ENCODE measurements at places on chromosomes 2 and 18.

GRCh38 chr2:8659735-8660492 is 21.9 kb upstream of the ID2 start:
- no peak for DNase-seq

DNA sequence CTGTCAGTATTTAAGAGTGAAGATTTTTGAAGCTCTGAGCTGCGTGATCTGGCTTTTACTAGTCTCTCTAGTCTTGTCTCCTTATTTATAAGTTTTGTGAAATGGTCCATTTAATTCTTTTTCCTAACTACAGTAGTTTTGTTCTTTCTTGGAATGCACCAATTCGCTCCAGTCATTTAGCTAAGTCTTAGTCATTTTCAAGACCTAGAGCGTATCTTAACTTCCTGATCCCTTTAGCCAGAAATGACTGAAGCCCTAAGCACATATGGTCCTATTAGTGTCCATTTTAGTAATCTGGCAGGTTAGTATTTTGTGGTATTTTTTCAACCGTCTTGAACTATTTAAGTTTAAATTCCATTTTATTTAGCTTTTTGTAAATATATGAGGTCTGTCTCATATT is 3.6 kb downstream of the BIRC6 start:
- no peak for DNase-seq

DNA sequence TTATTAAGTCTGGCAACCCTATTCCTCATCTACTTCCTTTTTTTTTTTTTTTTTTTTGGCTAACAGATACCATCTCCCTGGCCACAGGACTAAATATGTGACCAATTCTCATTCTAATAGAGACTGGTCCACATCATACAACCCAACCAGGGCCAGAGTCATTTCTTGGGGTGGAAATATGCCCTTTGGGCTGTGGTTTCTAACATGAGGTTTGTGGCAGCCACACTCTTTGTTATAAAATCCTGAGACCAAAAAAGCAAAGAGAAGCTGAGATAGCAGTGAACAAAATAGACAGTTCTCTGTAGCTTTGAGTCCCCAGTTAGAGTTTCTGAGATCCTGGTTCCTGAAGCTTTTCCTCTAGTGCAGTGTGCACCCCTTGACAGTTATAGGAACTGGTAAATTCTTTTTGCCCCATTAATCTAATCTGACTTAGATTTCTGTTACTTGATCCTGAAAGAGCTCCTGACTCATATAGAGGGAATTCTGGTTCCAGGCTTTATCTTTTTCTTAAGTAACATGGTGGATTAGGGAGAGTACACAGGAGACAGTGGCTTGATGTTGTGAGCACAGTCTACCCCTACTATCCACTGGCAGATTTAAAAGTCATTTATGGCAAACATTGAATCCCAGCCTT is 86.8 kb downstream of the MAIP1 start:
- DNase-seq: no peak

DNA sequence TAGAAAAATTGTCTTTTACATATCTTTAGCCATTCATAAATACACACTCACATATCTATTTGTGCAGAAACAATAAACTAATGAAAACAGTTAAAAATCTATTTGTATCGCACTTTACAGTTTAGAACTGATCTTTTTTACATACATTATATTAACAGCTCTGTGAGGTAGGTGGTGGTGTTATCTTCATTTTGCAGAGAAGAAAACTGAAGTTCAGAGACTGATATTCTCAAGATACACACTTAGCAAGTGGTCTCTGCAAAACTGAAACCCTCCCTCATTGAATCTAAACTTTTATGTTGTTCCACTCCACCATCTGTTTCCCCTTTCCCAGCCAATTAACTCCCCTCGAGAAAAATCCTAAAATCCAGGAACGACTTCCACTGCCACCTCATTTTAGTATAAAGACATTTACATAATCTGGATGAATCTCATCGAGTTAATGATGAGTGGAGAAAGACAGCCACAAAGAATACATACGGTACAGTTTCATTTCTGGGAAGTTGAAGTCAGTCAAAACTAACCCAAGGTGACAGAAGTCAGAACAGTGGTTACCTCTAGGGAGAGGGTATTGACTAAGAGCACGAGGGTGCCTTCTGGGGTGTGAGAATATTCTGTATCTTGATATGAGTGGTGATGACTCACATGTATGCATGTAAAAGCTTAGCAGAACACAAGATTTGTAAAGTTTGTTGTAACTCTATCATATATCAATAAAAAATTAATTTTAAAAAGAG is 524.2 kb upstream of the TCF4 start:
- no peak for DNase-seq

GRCh38 chr2:240319855-240320203 is 115.6 kb upstream of the GPC1 start:
- DNase-seq: no peak

DNA sequence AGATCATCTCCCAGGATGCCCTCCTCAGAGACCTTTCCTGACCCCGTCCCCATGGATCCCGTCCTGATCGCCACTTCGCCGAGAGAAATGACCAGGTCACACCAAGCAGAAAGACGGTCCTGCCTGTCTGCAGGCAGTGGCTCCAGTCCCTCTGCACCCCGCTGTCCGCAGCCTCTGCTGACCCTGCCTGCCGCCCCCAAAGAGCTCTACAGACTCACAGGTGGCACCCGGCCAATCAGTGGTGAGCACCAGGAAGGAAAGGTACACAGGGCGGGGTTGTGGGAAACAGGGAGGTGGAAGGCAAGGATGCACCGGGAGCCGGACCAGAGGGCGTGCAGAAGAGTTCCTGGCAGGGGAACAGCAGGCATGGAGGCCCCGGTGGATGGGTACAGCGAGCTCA is 94.8 kb downstream of the NDUFA10 start:
- no peak for DNase-seq

GRCh38 chr2:153818242-153818641 is 53.5 kb upstream of the GALNT13 start:
- no peak for DNase-seq

DNA sequence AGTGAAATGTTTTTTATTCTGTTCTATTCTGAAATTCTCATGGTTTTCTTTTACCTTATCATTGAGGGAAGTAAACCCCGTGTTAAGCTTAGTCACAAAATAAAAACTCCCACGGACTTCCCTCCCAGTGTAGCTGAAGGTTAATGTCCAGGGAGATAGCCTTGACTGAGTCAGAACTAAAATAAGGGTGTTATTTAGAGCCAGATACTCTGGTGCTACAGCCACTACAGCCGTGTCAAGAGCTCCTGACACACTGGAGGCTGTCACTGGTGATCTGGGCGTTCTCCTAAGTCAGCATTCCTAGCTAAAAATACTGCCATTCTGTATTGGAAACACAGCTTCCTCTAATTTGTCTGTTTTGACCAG is 82.0 kb upstream of the RANBP2 start:
- no peak for DNase-seq

GRCh38 chr2:229601396-229601795 is 113.0 kb downstream of the DNER start:
- DNase-seq: no peak

GRCh38 chr18:46264255-46264654 is 160.1 kb downstream of the HAUS1 start:
- no peak for DNase-seq

- DNase-seq: no peak
Observed at GRCh38 chr2:118858485-118859156, 11.2 kb upstream of the EN1 start.

DNA sequence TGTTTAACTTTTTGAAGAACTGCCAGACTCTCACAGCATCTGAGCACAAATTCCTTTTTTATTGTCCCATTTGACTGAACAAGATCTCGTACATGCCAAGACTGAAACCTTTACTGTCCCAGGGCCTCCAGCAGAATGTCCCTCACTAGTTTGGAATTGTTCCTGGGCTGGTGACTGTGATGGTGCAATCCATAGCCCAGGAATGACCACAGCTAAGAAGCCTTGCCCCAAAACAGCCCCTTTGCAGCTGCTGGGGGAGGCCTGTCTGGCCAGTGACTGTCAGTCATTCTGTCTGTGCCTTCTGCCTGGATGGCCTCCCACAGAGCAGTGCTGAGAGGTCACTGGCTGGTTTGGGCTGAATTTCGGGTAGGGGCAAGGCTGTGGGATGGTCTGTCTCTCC is 184.5 kb upstream of the MSH6 start:
- DNase-seq: no peak

- DNase-seq: no peak
Observed at GRCh38 chr2:109724533-109725460, 69.3 kb upstream of the RGPD5 start.

- DNase-seq: no peak
Observed at GRCh38 chr2:162297925-162298552, 20.4 kb downstream of the IFIH1 start.

DNA sequence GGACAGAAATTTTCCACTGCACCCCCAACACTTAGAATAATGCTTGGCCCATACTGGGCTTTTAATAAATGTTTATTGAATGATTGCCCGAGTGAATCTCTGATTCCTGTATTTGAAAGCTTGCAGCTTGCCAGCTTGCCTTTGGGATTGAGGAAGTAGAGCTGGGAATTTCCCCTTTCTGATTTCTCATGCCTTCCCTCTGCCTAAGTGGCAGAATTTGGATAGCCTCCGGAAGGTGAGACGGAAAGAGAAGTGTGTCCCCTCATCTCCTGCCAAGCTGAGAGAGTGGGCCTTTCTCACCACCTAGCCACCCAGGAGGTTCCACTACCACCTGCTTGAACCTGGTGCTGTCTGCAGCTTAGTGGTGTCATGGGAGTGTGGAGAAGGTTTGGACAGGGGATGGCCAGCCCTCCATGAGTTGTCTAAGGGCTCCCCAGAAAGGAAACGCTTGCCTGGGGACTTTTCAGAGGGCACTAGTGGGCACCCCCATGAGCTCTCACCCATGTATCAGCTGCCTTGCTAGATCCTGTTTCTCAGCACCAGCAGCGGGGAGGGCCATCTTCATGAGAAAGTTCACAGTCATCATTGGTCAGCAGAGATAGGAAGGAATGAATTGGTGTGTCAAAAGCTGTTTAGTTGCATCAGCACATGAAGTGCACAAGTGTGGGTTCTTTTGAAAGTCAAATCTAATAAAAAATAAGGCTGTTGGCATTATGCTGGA is 8.6 kb upstream of the NCOA1 start:
- DNase-seq: no peak

DNA sequence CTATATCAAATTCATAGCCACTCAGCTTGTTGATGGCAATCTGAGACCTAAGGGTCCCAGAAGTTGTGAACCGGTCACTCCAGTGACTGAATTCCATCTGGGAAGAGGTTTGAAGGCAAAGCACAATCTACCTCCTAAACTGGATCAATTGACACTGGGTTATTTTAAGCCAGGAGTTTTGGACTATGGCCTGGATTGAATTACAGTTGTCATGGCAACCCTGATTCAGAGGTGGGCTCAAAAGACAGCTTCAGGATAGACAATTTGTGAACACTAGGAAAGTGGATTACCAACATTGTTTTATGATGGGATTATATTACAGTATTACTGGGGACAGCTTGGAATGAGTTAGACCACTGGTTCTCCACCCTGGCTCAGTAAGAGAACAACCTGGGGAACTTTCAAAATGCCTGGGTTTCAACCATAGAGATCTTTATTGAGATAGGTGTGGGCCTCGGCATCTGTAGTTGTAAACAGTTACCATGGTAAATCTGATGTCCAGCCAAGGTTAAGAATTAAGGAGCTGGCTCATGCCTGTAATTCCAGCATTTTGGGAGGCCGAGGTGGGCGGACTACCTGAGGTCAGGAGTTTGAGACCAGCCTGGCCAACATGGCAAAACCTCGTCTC is 58.8 kb downstream of the MFSD6 start:
- no peak for DNase-seq

DNA sequence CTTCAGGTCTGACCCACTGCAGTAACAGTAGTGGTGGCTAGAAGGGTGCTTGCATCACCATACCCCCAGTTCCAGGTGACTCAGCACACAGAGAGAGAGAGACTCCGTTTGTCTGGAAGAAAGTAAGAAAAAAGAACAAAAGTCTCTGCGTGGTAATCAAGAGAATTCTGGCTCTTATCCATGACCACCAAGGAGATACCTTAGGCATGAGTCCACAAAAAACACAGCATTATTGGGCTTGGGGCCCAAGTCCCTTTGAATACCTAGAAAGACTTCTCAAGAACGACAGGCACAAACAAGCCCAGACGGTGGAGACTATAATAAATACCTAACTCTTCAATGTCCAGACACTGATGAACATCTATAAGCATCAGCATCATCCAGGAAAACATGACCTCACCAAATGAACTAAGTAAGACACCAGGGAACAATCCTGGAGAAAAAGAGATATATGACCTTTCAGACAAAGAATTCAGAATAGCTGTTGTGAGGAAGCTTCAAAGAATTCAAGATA is 21.7 kb upstream of the BAZ2B start:
- DNase-seq: no peak

- DNase-seq: no peak
Observed at GRCh38 chr18:68449292-68449691, 265.6 kb downstream of the TMX3 start.

DNA sequence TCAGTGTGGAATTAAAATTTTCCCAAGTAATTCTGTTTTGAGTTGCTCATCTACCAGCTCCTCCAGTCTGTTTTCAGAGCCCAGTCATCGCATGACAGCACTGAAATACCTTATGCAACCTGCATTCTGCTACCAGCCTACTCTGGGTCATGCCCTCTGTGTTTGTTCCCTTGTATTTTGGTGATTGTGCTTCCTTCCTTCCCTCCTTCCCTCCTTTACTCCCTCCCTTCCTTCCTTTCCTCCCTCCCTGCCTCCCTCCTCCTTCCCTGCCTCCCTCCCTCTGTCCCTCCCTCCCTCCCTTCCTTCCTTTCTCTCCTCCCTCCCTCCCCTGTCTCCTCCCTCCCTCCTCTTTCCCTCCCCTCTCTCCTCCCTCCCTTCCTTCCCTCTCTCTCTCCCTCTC is 289.6 kb downstream of the CDH2 start:
- DNase-seq: no peak

DNA sequence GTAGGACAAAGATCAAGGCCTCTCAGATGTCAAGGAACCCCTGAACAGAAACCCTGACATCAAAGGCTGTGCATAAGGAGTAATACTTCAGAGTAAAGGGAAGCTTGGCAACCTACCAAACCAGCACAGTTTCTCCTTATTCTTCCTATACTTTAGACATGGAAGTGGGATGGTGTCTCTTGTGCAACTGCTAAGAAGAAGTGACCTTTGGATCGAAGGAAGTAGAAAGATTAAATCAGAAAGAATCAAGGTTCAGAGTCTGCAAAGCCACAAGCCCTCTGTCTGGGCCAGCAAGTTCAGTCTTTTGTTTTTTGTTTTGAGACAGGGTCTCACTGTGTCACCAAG is 66.2 kb upstream of the SLC39A10 start:
- DNase-seq: no peak

DNA sequence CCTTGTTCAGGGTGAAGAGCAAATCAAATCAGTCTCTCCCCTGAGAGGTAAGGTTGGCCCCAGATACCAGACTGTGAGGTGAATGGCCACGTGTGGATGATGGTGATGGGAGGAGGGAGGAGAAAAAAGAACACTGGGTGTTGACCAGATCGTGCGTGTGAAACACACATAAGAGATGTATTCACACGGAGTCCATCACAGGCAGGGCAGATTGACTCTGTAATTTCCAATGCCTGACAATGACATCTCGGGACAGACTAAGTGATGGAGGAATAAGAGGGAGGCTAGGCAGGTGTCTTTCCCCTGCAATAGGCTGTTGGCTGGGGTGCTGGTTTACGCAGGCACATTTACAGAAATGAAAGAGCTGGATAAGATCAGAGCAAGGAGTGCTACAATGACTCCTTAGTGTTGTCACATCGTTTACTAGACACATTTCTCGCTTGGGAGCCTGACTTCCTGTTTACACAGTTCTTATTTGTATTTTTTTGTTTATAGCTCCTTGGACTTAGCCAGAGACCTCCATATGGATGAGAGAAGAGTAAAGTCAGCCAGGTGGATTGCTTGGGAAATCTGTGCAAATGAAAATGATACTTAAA is 43.1 kb downstream of the CPO start:
- DNase-seq: no peak

GRCh38 chr2:119428488-119429224 is 3.0 kb upstream of the TMEM37 start:
- DNase-seq: no peak

Data from SIG-M5 (cell line).